ENCODE measurements at places on chromosomes 12 and 14. TPM values are rescaled to one million over a fixed set of nuclear protein-coding genes. Genes with fewer than 3 reads are reported as not detected.

The CLEC1A gene
- total RNA-seq, result 0.83 TPM

The DNAJC22 gene
- total RNA-seq, result 11.9 TPM

The CPNE8 gene
- 6.1 TPM for total RNA-seq

The HCAR3 gene
- not detected for total RNA-seq

The MGST1 gene
- total RNA-seq, result 54.1 TPM

GRCh38 chr12:50314636-50315312 is 31.5 kb upstream of the LIMA1 start:
- no peak overlapping the region for H3K27ac ChIP-seq
- no peak for DNase-seq
- no peaks in the 10 kb centered on the region for H3K4me1 ChIP-seq

DNA sequence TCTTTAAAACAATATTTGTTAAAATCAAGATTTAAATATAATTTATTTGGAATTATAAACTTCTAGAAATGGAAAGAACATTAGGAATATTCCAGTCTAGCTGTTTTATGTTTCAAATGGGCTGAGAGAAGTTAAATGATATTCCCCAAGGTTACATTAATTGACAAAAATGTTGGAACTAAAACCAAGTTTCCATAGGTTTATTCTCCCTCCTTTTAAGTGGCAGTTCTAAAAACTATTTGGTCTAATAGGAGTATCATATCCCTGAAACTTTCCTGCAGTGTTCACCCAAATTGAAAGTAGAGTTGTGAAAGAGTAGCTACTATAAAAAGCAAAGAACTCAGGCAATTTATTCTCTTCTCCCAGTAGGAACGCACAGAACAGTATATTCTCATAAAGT is 1185.5 kb downstream of the LRFN5 start:
- no peak overlapping the region for H3K27ac ChIP-seq
- H3K4me3 ChIP-seq, result no peak overlapping the region
- no peaks in the 10 kb centered on the region for H3K4me1 ChIP-seq
- no peak for DNase-seq
- H3K36me3 ChIP-seq, result no peaks in the 10 kb centered on the region
- H3K27me3 ChIP-seq, result no peaks in the 10 kb centered on the region

- no peak for DNase-seq
- H3K4me1 ChIP-seq, result no peaks in the 10 kb centered on the region
- H3K27ac ChIP-seq, result no peak overlapping the region
- H3K4me3 ChIP-seq, result no peak overlapping the region
- no peaks in the 10 kb centered on the region for H3K27me3 ChIP-seq
Measured at GRCh38 chr12:62588916-62589315, 122.3 kb downstream of the MON2 start.

DNA sequence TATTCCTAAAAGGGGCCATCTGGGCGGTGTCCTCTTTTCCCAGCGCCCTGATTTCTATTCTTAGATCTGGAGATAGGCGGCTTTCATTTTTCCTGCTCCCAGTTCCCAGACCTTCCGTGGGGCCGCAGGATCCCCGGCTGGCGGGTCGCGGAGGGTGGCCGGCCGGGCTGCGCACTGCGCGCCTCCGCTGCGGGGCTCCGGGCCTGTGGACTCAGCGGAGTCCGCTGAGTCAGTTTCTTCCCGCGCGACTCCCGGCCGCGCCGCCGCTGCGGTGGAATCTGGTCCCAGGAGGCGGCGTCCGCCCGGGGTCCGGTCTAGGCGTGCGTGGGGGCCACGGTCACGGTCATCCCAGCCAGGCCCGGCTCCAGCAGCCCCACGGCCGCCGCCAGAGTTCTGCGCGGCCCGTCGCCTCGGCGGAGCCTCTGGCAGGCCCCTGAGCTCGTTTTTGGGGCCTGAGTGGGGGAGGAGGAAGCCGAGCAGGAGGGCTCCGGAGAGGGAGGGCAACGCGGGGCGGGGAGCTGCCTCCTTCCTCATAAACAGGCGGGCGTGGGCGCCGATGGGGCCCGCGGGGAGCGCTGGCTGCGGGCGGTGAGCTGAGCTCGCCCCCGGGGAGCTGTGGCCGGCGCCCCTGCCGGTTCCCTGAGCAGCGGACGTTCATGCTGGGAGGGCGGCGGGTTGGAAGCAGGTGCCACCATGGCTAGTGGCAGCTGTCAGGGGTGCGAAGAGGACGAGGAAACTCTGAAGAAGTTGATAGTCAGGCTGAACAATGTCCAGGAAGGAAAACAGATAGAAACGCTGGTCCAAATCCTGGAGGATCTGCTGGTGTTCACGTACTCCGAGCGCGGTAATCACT is at the start of gene LRRK2:
LRRK2 (plus strand) TSS at position 559 of the 853 bp plus-strand sequence; CDS start at position 694, 135 bp downstream.
- H3K4me1 ChIP-seq, result no peaks in the 10 kb centered on the region
- H3K36me3 ChIP-seq, result no peaks in the 10 kb centered on the region
- peak; percentile 78 for DNase-seq
- peak within 1 kb of the TSS; percentile 95 for H3K27ac ChIP-seq
- H3K4me3 ChIP-seq, result peak within 1 kb of the TSS; percentile 73

GRCh38 chr14:76112889-76113624 is 38.7 kb upstream of the GPATCH2L start:
- H3K27ac ChIP-seq, result no peak overlapping the region
- no peak overlapping the region for H3K4me3 ChIP-seq
- H3K27me3 ChIP-seq, result no peaks in the 10 kb centered on the region
- H3K4me1 ChIP-seq, result no peaks in the 10 kb centered on the region

DNA sequence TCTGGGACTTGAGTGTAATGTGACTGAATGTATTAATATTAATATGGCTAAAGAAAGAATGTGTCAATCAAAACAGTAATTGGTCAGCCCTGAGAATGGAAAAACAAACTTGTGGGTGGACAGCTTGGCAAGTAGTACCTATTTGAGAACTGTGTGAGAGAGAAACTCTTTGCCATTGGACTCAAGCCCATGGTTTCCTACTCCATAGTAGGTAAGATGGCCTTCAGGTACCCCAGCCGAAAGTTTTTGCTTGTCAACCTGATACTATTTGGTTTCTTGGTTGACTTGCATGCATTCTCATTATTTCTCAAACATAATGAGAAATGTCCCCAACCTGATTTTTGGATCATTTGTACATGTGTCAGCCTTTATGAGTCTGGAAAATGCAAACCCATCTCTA is 391.1 kb downstream of the MDGA2 start:
- H3K27me3 ChIP-seq, result no peaks in the 10 kb centered on the region
- H3K27ac ChIP-seq, result no peak overlapping the region
- H3K4me3 ChIP-seq, result no peak overlapping the region
- no peaks in the 10 kb centered on the region for H3K4me1 ChIP-seq
- no peaks in the 10 kb centered on the region for H3K36me3 ChIP-seq
- DNase-seq, result no peak

GRCh38 chr12:108638141-108638827 is 4.6 kb upstream of the SELPLG start:
- H3K27me3 ChIP-seq, result no peaks in the 10 kb centered on the region
- H3K4me1 ChIP-seq, result no peaks in the 10 kb centered on the region

GRCh38 chr14:35553808-35554207 is 19.8 kb downstream of the INSM2 start:
- H3K27me3 ChIP-seq, result no peaks in the 10 kb centered on the region
- H3K27ac ChIP-seq, result no peak overlapping the region
- H3K4me1 ChIP-seq, result no peaks in the 10 kb centered on the region
- H3K4me3 ChIP-seq, result no peak overlapping the region

GRCh38 chr14:99195602-99196309 is 76.2 kb downstream of the BCL11B start:
- no peaks in the 10 kb centered on the region for H3K36me3 ChIP-seq
- no peak for DNase-seq
- H3K4me3 ChIP-seq, result no peak overlapping the region
- no peak overlapping the region for H3K27ac ChIP-seq
- H3K27me3 ChIP-seq, result no peaks in the 10 kb centered on the region
- no peaks in the 10 kb centered on the region for H3K4me1 ChIP-seq

DNA sequence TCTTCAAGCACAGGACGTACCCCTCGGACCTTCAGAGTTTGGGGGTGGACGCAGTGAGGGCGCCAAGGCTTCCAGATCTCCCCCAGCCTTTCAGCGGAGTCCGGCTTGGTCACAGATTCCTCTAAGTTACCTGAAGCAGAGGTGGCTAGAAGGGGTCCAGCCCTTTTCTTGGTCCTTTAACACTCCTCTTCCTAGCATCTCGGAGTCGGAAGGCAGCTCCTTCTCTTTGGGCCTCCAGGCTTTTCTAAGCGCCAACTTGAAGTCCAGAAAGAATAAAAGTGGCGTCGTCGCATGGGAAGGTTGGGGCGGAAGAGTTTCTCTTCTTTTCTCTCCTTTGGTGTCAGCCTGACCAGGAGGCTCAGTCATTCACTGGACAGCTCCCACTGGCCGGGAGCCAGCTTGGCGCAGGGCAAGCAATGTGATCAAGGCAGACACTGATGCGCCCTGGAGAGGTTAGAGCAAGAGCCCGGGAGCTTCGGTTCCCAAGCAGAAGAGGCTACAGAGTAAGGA is 9.6 kb downstream of the OR6S1 start:
- no peak overlapping the region for H3K27ac ChIP-seq
- no peaks in the 10 kb centered on the region for H3K36me3 ChIP-seq
- peak; percentile 42 for DNase-seq

- no peaks in the 10 kb centered on the region for H3K36me3 ChIP-seq
- H3K27me3 ChIP-seq, result no peaks in the 10 kb centered on the region
- H3K4me3 ChIP-seq, result peak overlapping the region; percentile 46
- H3K4me1 ChIP-seq, result peaks cover 11% of the 10 kb centered on the region
- DNase-seq, result peak; percentile 75
Measured at GRCh38 chr12:26833743-26834490, 923 bp upstream of the ITPR2 start.

DNA sequence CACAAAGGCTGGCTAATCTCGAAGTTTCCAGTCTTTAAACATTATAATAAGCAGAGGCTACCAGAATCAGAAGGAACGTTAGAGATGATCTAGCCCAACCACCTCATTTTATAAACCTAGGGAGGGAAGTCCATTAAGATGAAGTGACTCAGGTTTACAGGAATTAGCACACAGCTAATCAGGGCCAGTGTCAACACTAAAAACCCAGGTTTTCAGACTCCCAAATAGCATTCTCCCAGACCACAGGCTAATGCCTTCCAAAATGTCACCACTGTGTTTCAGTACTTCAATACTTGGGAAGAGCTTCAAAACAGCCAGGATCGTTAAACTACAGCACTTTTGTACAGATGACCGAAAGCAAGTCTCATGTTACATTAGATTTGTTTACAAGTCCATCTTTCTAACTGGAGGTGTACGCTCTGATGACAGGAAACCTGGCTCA is 89.2 kb downstream of the FOXN3 start:
- no peaks in the 10 kb centered on the region for H3K4me1 ChIP-seq
- H3K27ac ChIP-seq, result no peak overlapping the region
- no peak for DNase-seq
- H3K36me3 ChIP-seq, result no peaks in the 10 kb centered on the region
- H3K4me3 ChIP-seq, result no peak overlapping the region
- no peaks in the 10 kb centered on the region for H3K27me3 ChIP-seq

DNA sequence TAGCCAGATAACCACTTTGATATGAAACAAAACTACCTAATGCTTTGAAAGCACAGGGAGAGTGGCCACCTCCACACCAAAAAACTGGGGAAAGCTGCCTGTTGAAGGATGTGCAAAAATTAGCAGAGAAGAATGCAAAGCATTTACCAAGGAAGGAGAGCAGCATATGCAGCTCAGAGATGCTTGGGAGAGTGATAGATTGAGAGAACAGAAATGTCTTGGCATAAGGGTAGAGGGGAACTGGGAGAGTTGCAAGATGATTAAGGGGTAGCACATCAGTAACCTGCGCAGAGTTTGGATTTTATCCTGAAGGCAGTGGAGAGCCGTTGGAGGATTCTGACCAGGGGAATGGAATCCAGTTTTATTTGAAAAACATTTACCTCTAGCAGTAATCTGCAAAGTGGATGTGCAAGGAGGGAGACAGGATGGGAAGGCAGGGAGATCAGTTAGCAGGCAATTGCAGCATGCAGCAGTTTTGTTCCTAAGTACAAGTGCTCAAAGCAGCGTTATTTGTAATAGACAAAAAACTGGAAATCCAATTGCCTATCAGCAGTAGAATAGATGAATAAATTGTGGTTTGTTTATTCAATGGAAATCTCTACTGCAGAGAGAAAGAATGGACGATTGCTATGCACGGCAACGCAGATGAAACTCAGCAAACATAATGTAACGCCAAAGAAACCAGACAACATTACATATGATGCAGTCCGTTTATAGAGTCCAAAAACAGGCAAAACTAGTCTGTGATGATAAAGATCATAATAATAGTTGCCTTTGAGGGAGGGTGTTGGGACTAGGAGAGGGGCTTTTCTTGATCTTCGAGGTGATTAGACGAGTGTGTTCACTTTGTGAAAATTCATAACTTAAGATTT is 81.5 kb downstream of the BHLHE41 start:
- no peaks in the 10 kb centered on the region for H3K27me3 ChIP-seq
- H3K36me3 ChIP-seq, result no peaks in the 10 kb centered on the region
- H3K27ac ChIP-seq, result no peak overlapping the region

DNA sequence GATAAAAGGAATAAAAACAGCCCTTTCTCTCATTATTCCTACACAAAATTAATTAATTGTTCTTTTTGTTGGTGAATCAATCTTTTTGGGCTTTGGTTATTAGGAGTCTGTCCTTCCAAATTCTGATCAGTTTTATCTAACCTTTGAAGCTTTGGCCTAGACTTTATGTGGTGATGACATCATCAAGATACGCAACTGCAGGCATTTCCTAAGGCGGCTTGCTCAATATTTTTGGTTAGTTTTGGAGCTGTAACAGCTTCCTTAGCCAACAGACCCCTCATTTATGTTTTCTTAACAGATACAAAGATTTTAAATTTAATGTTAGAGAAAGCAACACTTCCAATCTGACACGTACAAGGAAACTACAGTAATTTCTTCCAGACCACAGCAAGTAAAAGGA is 87.8 kb upstream of the PDE3A start:
- no peaks in the 10 kb centered on the region for H3K27me3 ChIP-seq
- no peaks in the 10 kb centered on the region for H3K36me3 ChIP-seq
- H3K27ac ChIP-seq, result no peak overlapping the region

DNA sequence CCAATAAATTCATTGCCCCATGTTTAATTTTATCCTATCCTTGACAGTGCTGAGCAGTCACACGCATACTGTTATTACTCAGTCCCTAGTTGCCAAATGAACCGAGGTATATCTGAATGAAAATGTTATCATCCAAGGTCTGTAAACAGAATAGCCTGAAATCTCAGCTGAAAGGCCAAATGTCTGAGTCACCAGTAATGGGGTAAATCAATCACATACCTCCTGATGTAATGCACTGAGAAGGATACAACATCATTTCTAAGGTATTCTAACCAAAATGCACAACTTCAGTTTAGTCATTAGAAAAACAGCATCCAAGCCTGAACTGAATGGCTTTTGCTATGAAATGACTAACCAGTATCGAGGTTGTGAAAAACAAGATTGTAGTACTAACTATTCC is 228.6 kb downstream of the DPF3 start:
- H3K36me3 ChIP-seq, result no peaks in the 10 kb centered on the region
- no peak overlapping the region for H3K27ac ChIP-seq
- H3K4me3 ChIP-seq, result no peak overlapping the region
- H3K4me1 ChIP-seq, result no peaks in the 10 kb centered on the region

DNA sequence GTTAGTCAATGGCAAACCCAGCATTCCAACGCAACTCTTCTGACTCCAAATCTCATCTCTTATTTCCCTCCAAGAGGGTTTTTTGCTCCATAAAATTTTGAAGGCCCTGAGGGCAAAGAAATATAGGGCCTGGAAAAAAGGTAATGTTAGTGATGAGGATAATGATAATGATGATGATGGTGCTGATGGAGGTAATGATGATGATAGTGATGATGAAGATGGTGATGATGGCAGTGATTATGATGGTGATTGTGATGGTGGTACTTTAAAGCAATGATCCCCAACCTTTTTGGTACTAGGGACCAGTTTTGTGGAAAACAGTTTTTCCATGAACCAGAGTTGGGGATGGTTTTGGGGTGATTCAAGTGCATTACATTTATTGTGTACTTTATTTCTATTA is 50.1 kb downstream of the TMX1 start:
- H3K27ac ChIP-seq, result no peak overlapping the region
- no peaks in the 10 kb centered on the region for H3K36me3 ChIP-seq
- DNase-seq, result no peak
- no peak overlapping the region for H3K4me3 ChIP-seq
